NCI-H187 treated with DMSO at 0.1 percent for 48 hours (cell line): ENCODE measurements at places on chromosomes 6 and 20.

GRCh38 chr20:45246109-45246508 is 8.3 kb downstream of the SLPI start:
- DNase-seq: no peak

GRCh38 chr6:164690241-164690640 is 619.2 kb downstream of the C6orf118 start:
- DNase-seq: no peak

GRCh38 chr20:61806314-61806713 is 259.4 kb downstream of the TAF4 start:
- DNase-seq: no peak

DNA sequence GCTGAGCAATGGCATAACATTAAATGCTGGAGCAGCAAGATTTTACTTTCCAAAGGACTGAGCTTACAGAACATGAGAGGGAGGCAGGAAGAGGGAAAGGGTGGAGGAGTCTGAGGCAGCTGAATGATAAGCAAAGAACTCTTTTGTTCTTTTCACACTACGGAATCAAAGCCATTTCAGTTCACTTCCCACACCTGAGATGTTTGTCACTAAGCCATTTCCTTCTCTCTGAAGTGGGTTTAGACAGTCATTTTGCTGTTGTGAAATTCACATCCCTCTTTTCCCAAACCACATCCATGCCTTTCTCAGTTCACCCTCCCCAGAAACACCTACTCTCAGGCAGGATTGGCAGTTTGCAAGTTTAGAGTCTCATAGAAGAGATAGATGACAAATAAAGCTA is 267.9 kb downstream of the ADGRG6 start:
- DNase-seq: no peak

DNA sequence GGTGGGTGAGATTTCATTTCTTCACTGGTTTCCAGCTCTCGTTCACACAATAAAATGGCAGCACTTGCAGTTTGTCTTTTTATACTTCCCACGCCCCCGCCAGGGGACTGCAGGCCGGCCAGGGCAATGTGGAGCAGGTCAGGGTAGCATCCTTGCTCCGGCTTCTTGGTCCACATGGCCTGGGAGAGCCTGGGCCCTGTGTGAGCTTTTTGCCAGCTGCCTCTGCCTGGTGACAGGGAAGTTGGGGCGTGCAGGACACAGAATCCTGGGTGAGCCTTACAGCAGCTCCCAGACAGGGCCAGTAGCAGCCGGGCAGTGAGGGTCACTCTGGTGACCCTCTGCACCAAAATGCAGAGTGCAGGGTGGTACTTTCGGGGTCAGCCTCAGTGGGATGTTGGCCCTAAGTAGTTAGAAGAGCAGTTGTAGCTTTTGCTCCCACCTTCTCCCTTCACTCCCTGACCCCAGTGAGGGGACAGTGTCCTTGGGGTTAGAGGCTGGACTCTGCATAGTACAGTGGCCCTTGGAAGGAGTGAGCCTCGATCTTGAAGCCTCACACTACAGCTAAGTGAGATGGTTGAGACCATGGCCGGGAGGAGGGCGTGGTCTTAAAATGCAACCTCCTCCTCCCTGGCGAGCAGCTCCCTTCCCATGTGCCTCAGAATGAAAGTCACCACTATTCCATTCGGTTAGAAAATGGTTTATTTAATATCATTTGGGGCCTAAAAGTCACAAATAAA is 23.8 kb downstream of the PYGB start:
- no peak for DNase-seq

DNA sequence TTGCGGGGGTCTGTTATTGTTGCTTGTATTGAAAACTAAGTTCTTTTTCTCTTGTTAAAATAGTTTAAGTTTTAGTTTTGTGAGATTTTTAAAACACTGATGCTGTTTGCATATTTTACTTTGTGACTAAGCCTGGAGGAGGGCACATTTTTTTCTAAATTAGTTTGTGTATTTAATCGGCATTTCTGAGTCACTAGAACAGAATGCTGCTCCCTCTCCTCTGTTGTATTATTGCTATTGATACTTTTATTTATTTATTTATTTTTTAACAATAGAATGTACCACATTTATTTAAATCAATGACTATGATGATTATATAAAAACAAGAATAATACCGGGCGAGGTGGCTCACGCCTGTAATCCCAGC is 5.1 kb upstream of the FAM50B start:
- DNase-seq: no peak

- no peak for DNase-seq
Observed at GRCh38 chr6:13762611-13763441, 51.2 kb upstream of the RANBP9 start.

- no peak for DNase-seq
Observed at GRCh38 chr20:19249106-19249879, 36.9 kb downstream of the SLC24A3 start.

DNA sequence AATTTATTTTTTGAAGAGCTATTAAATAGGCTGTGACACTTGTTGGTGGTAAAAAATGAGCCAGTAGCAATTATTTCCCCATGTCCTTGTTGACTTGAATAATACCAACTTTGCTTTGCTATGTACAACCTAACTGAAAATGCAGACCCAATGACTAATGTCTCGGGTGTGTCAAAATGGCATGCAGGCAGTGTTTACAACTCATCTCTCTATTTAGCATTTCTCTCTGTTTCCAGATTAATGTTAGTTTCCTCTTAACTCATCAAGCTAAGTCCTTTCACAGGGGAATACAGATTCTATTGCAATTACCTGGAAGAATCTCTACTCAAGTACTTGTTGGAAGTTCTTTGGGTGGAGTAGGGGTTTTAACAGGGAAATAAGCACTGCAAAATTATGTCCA is 504.4 kb downstream of the BCKDHB start:
- DNase-seq: no peak
